ENCODE measurements at places on chromosomes 7 and 10. TPM values are rescaled to one million over a fixed set of nuclear protein-coding genes. Genes with fewer than 3 reads are reported as not detected.

TMED4 gene
- 93.7 TPM for polyA plus RNA-seq

LRIT1 gene
- not detected for polyA plus RNA-seq

GRCh38 chr7:36188906-36189305, 35.9 kb downstream of the EEPD1 start:
- no peak for DNase-seq

DNA sequence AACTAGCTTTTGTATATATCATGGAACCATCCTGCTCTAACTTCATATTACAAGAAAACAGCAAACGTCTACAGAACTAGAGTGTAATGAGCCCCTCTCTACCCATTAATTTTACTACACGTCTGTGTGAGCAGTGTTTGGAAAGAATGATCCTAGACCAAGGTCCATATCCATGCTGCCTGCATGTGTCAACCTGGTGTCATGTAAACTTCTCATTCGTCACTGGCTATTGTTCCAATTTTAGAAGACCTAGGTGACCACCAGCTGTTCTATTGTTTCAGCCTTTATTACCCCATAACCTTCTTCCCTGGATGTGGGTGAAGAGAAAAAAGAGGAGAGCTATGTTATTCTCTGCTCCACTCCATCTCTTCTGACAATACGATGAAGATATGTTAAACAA, 77.1 kb downstream of the CREM start:
- DNase-seq, result no peak

- no peak for DNase-seq
Observed at GRCh38 chr7:23970193-23970592, 260.2 kb downstream of the STK31 start.

All from naive thymus-derived CD4-positive, alpha-beta T cell (primary cell).